Cardiac septum (tissue), 1 donor: ENCODE measurements at places on chromosomes 3 and 15. TPM values are rescaled to one million over a fixed set of nuclear protein-coding genes. Genes with fewer than 3 reads are reported as not detected.

- no peak for DNase-seq
Measured at GRCh38 chr3:128240232-128240631, 87.0 kb downstream of the EEFSEC start.

DNA sequence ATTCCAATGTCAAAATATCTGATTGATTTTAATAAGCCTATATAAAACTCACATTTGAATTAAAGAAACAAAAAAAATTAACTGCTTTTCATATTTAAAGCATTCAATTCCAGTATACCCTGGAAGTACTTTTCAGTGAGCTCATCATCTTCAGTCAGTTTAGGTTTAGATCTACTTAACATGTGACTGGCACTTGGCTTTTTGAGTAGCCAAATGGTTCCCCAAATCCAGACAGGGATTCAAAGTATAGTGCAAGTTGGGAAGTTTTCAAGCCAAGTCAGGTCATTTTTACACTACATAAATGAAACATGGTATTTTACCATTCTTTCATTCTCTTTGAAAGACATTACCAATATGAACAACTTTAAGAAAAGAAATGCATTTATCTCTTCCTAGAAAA, 57.5 kb downstream of the ATP8B4 start:
- DNase-seq = no peak

DNA sequence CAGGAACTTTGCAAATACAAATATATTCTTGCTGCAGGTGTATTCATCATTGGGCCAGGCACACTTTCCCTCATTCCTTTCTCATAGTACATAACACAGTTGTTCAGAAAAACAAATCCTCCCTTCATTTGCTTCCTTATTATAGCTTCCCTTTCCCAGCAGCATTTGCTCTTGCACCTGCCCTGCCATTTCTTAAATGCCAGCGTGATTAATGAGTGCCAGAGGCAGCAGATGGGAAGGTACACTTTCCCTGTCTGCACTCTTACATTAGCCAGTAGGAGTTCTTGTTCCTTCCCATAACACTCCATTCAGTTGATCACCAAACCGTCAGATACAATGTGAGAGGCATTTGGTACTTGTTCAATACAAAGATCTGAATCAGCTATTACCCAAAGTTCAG, 128.5 kb upstream of the GAP43 start:
- no peak for DNase-seq

DNA sequence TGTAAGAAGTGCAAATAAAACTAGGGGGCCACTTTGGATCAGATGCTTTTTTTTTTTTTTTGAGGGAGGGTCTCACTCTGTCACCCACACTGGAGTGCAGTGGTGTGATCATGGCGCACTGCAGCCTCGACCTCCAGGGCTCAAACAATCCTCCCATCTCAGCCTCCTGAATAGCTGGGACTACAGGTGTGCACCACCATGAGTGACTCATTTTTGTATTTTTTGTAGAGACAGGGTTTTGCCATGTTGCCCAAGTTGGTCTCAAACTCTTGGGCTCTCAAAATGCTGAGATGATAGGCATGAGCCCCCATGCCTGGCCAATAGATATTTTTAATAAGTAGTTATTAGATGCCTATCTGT, 20.8 kb downstream of the CCR1 start:
- no peak for DNase-seq

DNA sequence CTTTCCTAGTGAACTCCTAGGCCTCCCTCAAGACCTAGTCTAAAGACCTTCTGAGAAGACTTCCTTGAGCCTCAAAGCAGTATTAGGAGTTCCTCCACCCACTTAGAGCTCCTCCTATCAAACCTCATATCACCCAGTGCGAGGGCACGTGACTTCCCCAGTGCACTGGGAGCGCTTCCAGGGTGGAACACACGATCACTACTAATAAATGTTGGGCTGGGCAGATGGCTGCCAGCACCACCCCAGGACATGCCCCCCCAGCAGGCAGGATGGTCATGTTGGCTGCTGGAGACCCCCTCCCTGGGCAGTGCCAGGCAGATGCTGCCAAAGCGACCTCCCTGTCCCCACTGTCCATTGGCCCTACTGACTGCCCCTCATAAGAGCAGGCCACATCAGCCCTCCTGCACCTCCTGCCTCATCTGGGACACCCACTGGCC, 8.5 kb upstream of the PLXND1 start:
- DNase-seq = no peak

GRCh38 chr15:81914734-81915256, 131.0 kb downstream of the MEX3B start:
- no peak for DNase-seq

The IL20RB gene
- 0.70 TPM for total RNA-seq

DNA sequence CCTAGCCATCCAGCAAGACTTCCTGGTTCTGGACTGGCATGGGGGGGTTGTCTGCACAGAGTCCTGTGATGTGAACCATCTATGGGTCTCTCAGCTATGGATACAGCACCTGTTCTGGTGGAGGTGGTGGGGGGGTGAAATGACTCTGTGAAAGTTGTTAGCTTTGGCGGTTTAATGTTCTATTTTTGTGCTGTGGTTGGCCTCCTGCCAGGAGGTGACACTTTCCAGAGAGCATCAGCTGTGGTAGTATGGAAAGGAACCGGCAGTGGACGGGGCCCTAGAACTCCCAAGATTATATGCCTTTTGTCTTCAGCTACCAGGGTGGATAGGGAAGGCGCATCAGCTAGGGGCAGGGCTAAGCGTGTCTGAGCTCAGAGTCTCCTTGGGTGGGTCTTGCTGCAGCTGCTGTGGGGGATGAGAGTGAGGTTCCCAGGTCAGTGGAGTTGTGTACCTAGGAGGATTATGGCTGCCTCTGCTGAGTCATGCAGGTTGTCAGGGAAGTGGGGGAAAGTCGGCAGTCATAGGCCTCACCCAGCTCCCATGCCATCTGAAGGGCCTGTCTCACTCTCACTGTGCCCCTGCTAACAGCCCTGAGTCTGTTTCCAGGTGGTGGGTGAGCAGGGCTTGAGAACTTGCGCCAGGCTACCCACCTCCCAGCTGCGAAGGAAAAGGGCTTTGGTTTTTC, 7.1 kb upstream of the LARS2 start:
- no peak for DNase-seq

DNA sequence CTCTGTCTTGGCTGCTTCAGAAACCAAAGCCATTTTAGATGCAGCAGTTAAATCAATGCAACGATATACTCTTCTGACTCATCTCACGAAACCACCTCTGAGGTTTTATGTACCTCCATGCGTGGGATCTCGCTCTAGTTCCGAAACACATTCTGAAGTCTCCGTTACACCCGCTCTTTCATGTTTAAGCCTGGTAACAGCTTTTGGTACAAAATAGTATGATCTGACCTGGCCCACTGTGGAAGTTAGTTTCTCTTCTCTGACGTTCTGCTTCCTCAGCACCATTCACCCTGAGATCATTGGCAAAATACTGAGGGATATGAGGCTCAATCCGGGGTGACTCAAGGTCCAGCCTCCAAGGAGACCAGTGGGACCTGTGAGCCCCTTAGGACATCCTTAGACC, 121.9 kb downstream of the TMEM266 start:
- DNase-seq = no peak

- DNase-seq = no peak
Measured at GRCh38 chr15:97728791-97729190, 231.7 kb upstream of the ARRDC4 start.

- no peak for DNase-seq
Measured at GRCh38 chr3:177495566-177495965, 298.3 kb upstream of the TBL1XR1 start.

The FAM107A gene
- 29.9 TPM for total RNA-seq

The WDR93 gene
- not detected for total RNA-seq

- no peak for DNase-seq
Measured at GRCh38 chr15:88238618-88239430, 17.7 kb downstream of the NTRK3 start.

- no peak for DNase-seq
Measured at GRCh38 chr15:51121118-51121517, 26.4 kb upstream of the TNFAIP8L3 start.

DNA sequence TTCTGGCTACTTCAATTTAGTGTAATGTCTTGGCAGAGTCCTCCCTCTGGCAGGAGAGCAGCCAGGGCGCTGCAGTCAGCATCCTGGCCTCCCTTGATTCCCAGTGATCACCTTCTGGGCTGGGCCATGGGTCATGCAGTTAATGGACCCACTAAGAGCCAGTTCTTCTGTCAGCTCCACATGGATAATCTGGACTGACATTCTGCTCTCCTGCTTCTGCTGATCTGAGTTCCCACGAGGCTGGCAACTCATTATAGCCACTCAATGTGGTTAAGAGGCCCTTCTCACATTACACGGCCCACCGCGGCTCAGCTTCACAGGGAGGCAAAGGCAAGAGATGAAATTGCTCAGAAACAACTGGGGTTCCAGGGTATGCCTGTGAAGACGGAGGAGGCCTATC, 94.0 kb downstream of the WDR76 start:
- DNase-seq = no peak

The PLCL2 gene
- total RNA-seq = 27.0 TPM

The CLRN1 gene
- total RNA-seq = not detected

The SCN5A gene
- 166 TPM for total RNA-seq

The PLCH1 gene
- total RNA-seq = 0.16 TPM

DNA sequence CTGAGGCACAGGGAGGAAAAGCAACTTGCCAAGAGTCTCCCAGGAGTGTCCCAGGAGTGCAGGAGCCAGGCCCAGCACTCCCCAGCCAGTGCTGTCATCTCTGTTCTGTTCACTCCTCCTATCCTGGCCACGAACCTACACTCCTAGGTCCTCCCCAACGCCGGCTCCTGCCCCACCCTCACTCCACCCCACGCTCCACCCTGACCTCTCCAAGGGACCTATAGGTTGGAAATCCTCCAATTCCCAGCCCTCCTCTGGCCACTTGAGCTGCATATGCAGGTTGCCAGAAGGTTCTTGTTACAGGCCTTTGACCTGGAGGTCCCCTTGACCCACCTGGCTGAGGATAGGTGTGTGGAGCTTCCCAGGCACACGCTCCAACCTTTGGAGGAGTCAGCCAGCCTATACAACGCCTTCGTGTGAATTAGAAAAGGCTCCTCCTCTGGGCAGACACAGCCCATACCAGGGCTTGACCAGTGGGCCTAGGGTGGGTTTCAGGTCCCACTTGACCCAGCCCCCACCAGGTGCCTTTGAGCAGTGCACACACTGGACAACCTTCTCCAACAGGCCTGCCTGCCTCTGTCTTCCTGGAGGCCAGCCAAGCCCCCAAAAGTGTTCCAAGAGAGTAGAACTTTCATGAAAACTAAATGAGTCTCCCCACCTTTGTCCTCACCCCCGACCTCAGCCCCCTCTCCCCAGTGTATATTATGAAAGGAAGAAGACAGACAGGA, 167.2 kb upstream of the TLE3 start:
- no peak for DNase-seq

The AGTR1 gene
- total RNA-seq = 0.67 TPM

The PPARG gene
- 7.8 TPM for total RNA-seq

The SH2D7 gene
- total RNA-seq = not detected

- DNase-seq = no peak
Measured at GRCh38 chr3:130258532-130258952, 86.9 kb upstream of the COL6A5 start.

DNA sequence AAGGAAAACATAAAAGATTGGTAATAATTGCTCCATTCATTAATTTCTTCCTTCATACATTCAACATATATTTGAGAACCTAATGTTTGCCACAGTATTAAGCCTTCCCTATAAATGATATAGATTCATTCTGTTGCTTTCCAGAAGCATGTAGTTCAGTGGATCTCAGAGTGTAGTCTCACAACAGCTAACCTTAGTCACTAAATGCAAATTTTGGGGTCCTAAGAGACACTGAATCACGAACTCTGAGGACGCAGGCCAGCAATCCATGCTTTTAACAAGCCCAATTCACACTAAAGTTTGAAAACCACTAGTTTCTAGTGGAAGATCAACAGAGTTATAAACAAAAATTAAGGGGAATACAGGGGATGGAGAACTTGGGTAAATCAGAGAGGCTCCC, 7.2 kb upstream of the AQR start:
- DNase-seq = no peak

DNA sequence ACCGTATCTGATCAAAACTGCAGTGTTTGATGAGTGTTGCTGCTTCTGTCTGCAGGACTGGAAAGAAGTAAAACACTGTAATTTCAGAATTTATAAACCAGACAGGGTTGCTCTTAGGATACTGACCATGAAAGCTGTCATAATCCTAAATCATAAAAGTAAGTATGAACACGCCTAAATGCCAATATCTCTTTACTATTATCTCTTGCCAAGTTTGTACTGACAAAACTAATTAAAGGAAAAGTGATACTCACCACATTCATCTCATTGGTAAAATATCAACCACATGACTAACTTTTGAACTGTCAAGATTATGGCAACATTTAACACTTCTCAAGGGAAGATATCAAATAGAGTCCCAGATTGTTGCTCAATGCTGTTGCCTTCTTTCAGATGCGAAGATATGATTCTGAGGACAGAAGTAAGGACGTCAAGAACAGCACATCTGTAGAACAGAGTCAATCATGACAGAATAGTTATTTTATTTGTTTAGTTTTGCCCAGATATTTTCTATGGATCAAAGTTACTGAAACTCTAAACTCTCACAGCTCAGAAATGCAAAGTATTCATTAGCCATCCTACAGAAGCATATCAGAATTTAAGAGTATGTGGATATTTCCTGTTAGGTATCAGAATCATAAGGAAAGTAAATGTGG, 61.4 kb upstream of the COL8A1 start:
- no peak for DNase-seq

- no peak for DNase-seq
Measured at GRCh38 chr3:179272385-179272784, 21.5 kb upstream of the KCNMB3 start.

GRCh38 chr3:69085833-69086722, 1.3 kb downstream of the ARL6IP5 start:
- DNase-seq = peak; percentile 92

DNA sequence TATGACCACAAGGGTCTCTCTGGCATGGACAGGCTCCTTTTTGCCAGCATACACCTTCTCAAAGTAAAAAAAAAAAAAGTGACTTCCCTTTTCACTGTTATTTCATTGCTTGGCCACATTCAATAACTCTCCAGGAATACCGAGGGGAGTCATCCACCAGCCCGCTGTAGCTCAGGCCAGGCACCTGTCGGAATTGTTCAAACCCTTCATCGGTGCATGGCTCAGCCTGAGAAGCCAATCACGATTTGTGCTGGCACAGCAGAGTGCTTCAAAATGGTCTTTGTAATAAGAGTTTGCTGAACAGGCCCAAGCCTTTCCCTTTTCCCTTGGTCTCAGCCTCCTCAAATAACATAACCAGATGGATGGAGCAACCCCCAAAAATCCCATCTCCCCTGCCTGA, 145.4 kb downstream of the PDZRN3 start:
- no peak for DNase-seq

The EXD1 gene
- not detected for total RNA-seq

The ANKRD34C gene
- 0.78 TPM for total RNA-seq

DNA sequence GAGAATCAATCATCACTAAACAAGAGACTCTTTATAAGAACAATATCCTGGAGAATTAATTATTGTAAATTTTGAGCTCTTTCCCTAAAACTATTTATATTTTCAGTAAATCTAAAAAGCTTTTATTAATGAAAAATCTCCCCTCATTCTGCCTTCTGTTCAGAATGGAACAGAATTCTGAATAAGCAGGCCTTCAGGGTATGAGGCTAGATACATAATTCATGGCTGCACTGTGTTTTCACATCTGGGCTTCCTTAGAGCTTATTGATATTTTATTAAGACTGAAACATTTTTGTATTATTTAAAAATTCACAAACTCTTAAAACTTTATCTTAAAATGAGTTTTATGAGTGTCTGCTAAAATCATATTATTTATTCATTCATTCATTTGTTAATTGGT, 24.8 kb downstream of the CLDN11 start:
- DNase-seq = no peak

The LMAN1L gene
- 7.9 TPM for total RNA-seq

GRCh38 chr15:42819786-42820185, 82.9 kb upstream of the CDAN1 start:
- no peak for DNase-seq
